ENCODE measurements at places on chromosomes 5 and 9. TPM values are rescaled to one million over a fixed set of nuclear protein-coding genes. Genes with fewer than 3 reads are reported as not detected.

The CCDC152 gene
- total RNA-seq: 2.1 TPM

The PFN3 gene
- total RNA-seq: not detected

The PCA3 gene
- not detected for total RNA-seq

The RASEF gene
- total RNA-seq: 0.39 TPM

The FRMD3 gene
- 0.13 TPM for total RNA-seq

The ST8SIA4 gene
- 3.1 TPM for total RNA-seq

The PRDM9 gene
- not detected for total RNA-seq

The GFPT2 gene
- 25.4 TPM for total RNA-seq

The LCN1 gene
- not detected for total RNA-seq

The LAMC3 gene
- total RNA-seq: 3.7 TPM

The ARAP3 gene
- total RNA-seq: 16.4 TPM

The OLFM1 gene
- 0.16 TPM for total RNA-seq

The CORO2A gene
- total RNA-seq: 0.32 TPM

The TGFBI gene
- total RNA-seq: 2,808 TPM

The FOXD4L4 gene
- 0.08 TPM for total RNA-seq

The PCDHA9 gene
- total RNA-seq: not detected

The TRPM6 gene
- total RNA-seq: not detected

The TXNDC8 gene
- total RNA-seq: not detected

The LCN6 gene
- total RNA-seq: not detected

The DNAH5 gene
- 1.7 TPM for total RNA-seq

The PLPP7 gene
- total RNA-seq: 5.1 TPM

The ORM1 gene
- total RNA-seq: 0.24 TPM

The CERCAM gene
- total RNA-seq: 144 TPM

The KCTD16 gene
- total RNA-seq: 0.40 TPM

The PHF24 gene
- total RNA-seq: 0.40 TPM

The LRRC8A gene
- total RNA-seq: 37.4 TPM

The RNF145 gene
- 60.0 TPM for total RNA-seq

The SMIM27 gene
- 2.8 TPM for total RNA-seq

The LCNL1 gene
- not detected for total RNA-seq

The TLX3 gene
- total RNA-seq: not detected

The TPPP gene
- total RNA-seq: not detected

The ADGRD2 gene
- not detected for total RNA-seq

The GTF2H2 gene
- 19.4 TPM for total RNA-seq

The F12 gene
- total RNA-seq: 1.0 TPM

The OR1J2 gene
- total RNA-seq: not detected

The SLC6A18 gene
- not detected for total RNA-seq

The PROB1 gene
- total RNA-seq: 5.6 TPM

The SGCD gene
- 7.0 TPM for total RNA-seq

The UNC13B gene
- 8.0 TPM for total RNA-seq

The C1QTNF2 gene
- total RNA-seq: 0.39 TPM

The HSPB3 gene
- not detected for total RNA-seq

The PCDHGA11 gene
- 13.7 TPM for total RNA-seq

The MYMK gene
- 1.0 TPM for total RNA-seq

The HTR1A gene
- not detected for total RNA-seq

The GFI1B gene
- not detected for total RNA-seq

The NIM1K gene
- total RNA-seq: 0.96 TPM

The SLC27A6 gene
- total RNA-seq: 1.6 TPM

The IFNK gene
- not detected for total RNA-seq

The IFNA8 gene
- total RNA-seq: not detected

The ARHGEF28 gene
- 9.1 TPM for total RNA-seq

The STOML2 gene
- 195 TPM for total RNA-seq

The GCNT4 gene
- 0.32 TPM for total RNA-seq

The TMEFF1 gene
- 1.2 TPM for total RNA-seq

The IGIP gene
- 2.1 TPM for total RNA-seq

The SOX30 gene
- not detected for total RNA-seq
